ENCODE measurements at places on chromosomes 2 and 18. TPM values are rescaled to one million over a fixed set of nuclear protein-coding genes. Genes with fewer than 3 reads are reported as not detected.

Gene FNDC4
- total RNA-seq: 26.6 TPM

DNA sequence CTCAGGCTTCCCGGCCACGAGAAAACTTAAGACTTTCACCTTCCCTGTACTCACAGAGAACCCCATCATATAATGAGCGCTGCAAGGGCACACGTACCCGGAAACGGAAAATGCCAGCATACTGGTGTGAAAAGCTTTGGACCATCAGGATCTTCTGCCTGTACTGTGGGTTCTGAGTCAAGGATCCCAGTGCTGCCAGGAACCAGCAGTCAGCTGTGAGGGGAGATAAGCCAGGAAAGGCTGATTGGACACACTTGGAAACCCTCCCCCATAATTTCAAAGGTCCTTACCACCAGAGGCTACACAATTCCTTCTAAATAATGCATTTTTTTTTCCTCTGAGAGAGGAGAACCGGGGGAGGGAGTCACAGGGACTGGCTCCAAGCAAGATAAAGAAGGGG is 31.4 kb downstream of the CAPN13 start:
- DNase-seq: no peak

DNA sequence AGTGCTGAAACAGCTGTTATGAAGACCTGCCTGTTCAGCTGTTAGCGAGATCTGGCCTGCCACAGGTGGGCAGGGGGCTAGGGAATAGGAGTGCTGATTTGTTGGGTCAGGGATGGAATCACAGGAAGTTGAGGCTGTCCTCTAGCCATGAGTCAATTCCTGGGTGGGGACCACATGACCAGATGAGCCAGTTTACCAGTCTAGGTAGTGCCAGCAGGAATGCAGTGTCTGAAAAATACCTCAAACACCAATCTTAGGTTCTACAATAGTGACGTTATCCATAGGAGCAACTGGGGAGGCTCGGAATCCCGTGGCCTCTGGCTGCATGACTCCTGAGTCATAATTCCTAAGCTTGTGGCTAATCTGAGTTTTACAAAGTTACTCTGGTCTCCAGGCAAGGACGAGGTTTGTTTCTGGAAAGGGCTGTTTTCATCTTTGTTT is 44.9 kb downstream of the DYSF start:
- DNase-seq: peak; percentile 92

GRCh38 chr2:99481941-99482340 is 7.9 kb downstream of the REV1 start:
- DNase-seq: no peak

DNA sequence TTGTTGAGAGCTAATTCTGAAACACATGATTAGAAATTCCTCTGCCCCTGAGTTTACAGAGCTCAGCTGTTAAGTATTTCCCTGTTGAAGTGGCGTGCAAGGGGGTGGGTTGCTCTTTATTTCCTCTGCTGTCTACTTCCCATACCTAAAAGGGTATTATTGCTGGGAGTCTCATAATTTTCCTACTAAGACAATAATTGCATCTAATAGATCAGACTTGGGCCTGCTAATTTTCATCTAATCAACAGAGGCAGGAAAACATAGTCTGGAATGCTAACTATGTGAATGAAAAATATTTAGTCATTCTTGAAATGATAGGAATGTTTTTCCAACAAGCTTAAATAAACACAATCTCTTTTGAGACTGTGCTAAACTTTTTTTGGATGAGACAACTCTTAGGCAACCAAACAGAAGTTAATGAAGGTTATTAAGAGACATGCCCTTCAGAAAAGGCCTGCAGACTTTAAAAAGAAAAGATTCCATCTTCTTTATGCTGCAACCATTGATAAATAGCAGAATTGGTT is 111.4 kb downstream of the FEZ2 start:
- DNase-seq: peak; percentile 71

Gene TUBA3D
- total RNA-seq: not detected

Gene LIMS2
- total RNA-seq: 1.2 TPM

- DNase-seq: no peak
Measured at GRCh38 chr2:216645636-216645950, 12.4 kb downstream of the IGFBP2 start.

DNA sequence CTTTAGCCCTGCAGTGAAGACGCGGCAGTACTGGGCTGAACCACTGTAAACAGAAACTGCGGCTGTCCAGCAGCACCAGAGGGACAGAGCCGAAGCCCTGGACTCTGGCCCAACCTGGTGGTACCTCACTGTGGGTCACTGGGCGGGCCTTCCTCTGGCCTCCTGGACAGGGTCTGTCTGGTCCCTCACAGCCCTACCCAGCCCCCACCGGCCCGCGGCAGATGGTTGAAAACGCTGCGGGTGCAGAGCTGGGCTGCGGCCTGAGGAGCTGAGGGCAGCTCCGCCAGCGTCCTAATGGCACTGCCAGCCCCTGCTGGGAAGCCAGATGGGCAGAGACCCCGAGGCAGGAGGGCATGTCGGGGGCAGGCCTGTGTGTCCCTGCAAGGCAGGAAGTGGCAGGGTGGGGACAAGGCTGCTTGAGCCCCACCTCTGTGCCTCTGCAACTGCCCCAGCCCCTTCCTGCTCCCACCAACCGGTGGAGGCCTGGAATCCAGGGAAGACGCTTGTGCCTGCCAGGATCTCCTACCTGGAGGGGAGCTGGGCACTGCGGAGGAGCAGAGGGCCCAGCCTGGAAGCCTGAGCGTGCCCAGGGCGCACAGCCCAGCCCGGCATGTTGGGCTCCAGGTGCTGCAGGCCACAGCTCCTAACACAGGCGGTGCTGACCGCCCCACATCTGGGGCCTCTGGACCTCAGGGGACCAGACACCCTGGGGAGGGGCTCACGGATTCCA is 36.3 kb downstream of the HS6ST1 start:
- DNase-seq: no peak

DNA sequence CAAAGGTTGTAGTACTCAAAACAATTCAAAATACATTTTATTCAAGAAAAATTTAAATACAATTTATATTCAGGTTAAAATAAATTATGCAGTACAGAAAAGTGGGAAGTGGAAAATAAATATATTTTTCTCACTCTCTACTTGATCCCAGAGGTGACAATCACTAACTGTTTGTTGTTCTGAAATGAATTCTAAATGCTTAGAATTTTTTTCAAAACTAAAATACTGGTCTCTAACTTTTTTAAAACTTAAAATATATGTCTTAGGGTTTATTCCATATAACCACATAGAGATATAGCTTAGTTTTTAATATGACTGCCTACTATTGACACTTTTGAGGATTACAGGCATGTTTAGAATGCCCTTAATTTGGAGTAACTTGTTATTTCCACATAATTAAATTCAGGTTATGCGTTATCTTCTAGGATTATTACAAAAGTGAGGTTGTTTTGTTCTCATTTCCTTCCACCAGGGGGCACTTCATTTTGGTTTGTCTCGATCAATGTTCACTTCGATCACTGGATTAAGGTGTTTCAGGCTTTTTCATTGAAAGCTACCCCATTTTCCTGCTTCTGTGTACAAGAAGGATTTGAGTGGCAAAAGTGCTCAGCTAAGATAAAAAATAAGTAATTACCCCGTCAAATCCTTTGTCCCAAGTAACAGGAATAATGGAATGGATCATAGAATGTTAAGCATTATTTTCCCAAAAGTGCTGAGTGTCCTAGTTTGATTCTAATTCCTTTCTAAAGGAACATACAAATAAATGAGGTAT is 27.1 kb upstream of the TFPI start:
- no peak for DNase-seq

- DNase-seq: no peak
Measured at GRCh38 chr2:190843890-190844699, 36.5 kb upstream of the GLS start.

DNA sequence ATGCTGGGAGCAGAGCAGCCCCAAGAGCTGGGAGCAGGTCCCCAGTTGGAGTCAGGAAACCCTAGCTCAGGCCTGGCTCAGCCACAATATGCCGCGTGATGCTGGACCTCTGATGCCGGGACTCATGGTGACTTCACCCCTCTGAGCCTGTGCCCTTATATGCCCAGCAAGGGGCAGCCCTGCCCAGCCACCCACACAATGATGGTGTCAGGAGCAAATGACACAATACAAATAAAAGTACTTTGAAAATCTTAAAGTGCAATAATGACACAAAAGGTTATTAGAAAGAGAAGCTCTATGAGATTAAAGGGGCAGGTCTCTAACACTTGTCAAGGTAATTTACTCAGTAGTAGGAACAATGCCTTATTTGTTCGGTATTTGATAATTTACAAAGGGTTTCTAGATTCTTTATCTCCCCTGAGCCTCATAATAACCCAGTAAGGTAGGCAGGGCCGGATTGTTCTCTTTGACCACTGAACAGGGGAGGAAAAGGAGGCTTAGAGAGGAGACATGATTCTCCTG is 18.3 kb upstream of the KIF3C start:
- no peak for DNase-seq

Gene PAIP2B
- total RNA-seq: 0.87 TPM

GRCh38 chr2:508121-508520 is 169.1 kb downstream of the TMEM18 start:
- no peak for DNase-seq

DNA sequence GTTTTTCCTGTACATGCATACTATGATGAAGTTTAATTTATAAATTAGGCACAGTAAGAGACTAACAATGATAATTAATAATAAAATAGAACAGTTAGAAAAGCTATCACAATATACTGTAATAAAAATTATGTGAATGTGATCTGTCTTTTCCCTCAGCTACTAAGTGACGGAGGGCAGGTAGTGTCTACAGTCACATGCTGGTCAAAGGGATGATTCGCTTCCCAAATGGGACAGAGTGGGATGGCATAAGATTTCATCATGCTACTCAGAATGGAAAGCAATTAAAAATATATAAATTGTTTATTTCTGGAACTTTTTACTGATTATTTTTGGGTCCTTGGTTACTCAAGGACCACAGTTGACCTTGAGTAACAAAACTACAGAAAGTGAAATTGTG is 71.5 kb downstream of the DAW1 start:
- DNase-seq: no peak

Gene EFR3B
- total RNA-seq: 1.3 TPM

Gene STK39
- total RNA-seq: 32.3 TPM

DNA sequence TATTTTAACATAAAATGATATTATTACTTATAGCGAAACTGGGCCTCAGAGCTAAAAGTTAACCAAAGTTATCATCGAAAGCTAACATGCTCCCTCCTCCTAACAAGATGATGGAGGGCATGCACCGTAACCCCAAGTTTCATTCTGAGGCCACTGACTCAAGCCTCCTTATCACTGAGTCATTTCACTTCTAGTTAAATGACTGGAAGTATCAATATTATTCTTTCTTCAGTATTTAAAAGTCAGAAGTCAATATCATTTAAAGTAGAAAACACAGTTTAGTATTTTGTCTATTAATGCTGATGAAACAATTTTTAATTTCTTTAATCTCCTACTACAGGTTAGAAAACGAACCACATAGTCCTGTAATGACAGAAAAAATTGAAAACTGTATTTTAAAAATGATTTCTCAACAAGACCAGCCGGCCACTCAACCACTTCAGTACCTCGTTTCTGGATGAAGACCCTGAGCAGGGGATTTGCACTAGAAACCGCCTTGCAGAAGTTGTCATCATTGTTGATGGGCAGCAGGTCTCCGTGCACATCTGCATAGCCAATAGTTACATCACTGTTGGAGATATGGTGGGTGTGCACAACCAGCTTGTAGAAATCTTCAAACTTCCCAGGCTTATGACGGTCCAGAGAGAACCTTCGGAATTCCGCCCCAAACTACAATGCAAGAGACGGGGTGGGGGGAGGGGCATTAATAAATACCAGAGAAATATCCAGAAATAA is 44.9 kb downstream of the PARD6G start:
- no peak for DNase-seq

Gene GAD1
- 5.6 TPM for total RNA-seq

DNA sequence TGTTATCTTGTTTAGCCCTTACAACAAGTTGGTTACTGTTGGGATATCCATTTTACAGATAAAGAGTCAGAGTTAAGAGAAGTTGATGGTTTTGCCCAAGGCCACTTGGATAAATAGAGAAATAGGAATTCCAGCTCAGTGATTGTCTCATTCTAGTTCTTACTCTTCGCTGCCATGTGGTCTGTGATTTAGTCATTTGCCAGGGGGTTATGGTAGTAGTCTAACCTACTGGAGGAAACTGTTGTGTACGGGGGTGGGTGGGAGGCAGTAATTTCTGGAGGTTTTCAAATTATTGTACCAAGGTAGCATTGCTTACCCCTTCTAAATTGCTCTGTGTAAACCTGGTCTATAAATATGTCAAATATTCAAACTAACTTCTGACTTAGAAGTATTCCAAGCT is 110.4 kb downstream of the MAP2 start:
- no peak for DNase-seq

Gene TMEM247
- total RNA-seq: not detected

- DNase-seq: no peak
Measured at GRCh38 chr18:79071503-79072210, 2.5 kb downstream of the ATP9B start.

DNA sequence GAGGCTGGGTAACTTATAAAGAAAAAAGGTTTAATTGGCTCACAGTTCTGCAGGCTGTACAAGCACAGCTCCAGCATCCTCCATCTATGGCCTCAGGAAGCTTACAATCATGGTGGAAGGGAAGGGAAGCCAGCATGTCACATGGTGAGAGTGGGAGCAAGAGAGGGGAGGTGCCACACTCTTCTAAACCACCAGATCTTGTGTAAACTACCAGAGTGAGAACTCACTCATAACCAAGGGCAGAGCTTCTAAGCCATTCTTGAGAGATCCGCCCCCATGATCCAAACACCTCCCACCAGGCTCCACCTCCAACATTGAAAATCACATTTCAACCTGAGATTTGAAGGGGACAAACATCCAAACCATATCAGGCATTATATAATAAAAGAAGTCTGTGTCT is 121.6 kb upstream of the CDC42EP3 start:
- DNase-seq: no peak

Gene DNMT3A
- total RNA-seq: 20.5 TPM

Gene OXER1
- not detected for total RNA-seq

Gene TGFA
- 40.1 TPM for total RNA-seq

Gene BOLL
- not detected for total RNA-seq

- no peak for DNase-seq
Measured at GRCh38 chr2:71706836-71707235, 253.5 kb downstream of the DYSF start.

- no peak for DNase-seq
Measured at GRCh38 chr2:229832510-229832898, 89.3 kb downstream of the TRIP12 start.

- DNase-seq: no peak
Measured at GRCh38 chr2:128502638-128503246, 184.1 kb upstream of the HS6ST1 start.

- no peak for DNase-seq
Measured at GRCh38 chr2:120856421-120856862, 120.8 kb downstream of the GLI2 start.

DNA sequence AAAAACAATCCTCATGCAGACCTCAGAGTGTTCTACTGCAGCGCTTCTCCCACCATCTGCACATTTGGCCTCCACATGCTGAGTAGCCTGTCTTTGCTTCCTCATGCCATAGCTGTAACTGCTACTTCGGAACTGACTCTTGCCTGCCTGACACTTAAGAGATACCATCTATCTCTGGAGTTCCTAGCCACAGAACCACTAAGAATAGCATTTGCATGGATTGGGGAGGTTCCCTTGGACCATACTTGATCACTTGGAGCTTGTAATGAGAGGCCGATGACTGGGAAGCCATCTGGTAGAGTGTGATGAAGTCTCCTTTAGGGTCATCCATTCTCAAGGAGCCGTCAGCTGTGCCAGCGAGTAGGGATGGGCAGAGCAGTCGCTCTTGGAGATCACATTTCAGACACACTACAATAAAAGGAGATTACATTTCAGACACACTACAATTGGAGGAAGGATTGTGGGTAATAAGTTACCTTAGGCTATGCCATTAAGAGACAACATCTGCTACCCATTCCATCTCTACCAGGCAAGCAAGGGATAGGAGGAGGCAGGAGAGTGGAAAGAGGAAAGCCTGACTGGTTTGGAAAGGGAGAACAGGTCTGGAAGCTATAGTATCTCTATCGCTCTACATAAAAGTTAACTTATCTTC is 21.8 kb downstream of the DOK1 start:
- DNase-seq: no peak

Measured in epithelial cell of proximal tubule (primary cell).